ENCODE measurements at places on chromosomes 7 and 10. TPM values are rescaled to one million over a fixed set of nuclear protein-coding genes. Genes with fewer than 3 reads are reported as not detected.

DNA sequence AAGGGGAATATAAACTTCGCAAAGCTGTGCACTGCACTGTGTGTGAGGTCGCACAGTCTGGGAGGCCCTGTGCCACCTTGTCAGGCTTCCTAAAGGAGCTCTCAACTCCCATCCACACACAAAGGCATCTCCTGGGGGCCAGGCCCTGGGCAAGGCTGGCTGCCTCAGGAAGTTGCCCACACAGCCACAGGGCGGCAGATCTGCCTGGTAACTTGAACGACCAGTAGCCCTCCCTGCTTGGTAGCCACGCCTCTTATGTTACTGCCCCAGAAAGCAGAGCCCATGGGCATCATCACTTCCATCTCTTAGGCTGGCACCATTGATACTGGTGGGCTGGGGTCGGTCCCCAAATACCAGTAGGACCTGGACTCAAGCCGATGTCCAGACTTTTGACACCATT, 82.8 kb downstream of the HECW1 start:
- H3K27me3 ChIP-seq, result peaks cover 82% of the 10 kb centered on the region
- H3K4me1 ChIP-seq, result no peaks in the 10 kb centered on the region
- no peak overlapping the region for H3K4me3 ChIP-seq
- H3K36me3 ChIP-seq, result no peaks in the 10 kb centered on the region
- no peak for DNase-seq

DNA sequence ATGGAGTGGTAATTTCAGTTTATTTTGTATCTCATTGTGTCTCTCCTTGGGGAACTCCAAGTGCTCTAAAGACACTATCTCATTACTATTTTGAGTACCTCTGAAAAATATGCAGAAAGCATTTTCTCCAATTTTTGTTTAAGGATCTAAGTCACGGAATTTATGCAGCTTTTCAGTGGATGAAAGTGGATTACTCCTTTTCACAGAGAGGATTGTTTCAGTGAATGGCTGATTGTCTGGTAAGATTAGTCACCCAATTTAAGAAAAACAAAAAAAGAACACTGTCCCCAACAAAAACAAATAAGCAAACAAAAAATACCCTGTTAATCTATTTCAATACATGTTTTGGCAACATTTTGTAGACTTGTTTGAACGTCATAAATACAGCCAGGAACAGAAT, 338.3 kb upstream of the TEX47 start:
- H3K4me1 ChIP-seq, result no peaks in the 10 kb centered on the region
- H3K4me3 ChIP-seq, result no peak overlapping the region
- DNase-seq, result no peak
- H3K36me3 ChIP-seq, result no peaks in the 10 kb centered on the region
- H3K27ac ChIP-seq, result no peak overlapping the region

DNA sequence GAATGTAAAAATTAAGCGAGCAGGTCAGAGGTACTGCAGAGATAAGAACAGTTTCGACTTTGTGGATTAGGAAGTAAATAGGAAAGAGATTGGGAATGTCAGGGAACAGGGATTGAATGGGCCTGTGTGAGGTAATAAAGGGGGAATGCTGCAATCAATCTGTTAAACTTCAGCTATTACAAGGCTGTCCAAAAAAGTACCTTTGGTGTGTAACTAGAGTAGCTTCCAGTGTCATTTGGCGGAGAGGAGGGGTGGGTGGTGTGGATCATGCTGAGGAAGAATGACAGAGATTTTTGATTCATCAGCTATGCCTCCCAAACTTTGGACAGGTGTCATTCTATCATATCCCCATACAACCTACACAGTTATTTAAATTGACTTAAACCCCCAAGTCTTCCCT, 128.2 kb upstream of the RHEB start:
- peaks cover 19% of the 10 kb centered on the region for H3K4me1 ChIP-seq

- no peak overlapping the region for H3K27ac ChIP-seq
- no peaks in the 10 kb centered on the region for H3K4me1 ChIP-seq
- no peak overlapping the region for H3K4me3 ChIP-seq
- H3K27me3 ChIP-seq, result no peaks in the 10 kb centered on the region
- H3K36me3 ChIP-seq, result no peaks in the 10 kb centered on the region
- no peak for DNase-seq
Observed at GRCh38 chr10:13224210-13224995, 9.8 kb downstream of the UCMA start.

The H2BK1 gene
- total RNA-seq, result not detected

- no peak for DNase-seq
- no peaks in the 10 kb centered on the region for H3K27me3 ChIP-seq
- H3K27ac ChIP-seq, result no peak overlapping the region
- 0 out of 2 replicates have a peak, but pooled peaks cover 6% of the 10 kb centered on the region for H3K4me1 ChIP-seq
- no peaks in the 10 kb centered on the region for H3K36me3 ChIP-seq
- no peak overlapping the region for H3K4me3 ChIP-seq
Observed at GRCh38 chr7:139153832-139154231, 44.3 kb upstream of the ZC3HAV1 start.

The C10orf67 gene
- 1.3 TPM for total RNA-seq

DNA sequence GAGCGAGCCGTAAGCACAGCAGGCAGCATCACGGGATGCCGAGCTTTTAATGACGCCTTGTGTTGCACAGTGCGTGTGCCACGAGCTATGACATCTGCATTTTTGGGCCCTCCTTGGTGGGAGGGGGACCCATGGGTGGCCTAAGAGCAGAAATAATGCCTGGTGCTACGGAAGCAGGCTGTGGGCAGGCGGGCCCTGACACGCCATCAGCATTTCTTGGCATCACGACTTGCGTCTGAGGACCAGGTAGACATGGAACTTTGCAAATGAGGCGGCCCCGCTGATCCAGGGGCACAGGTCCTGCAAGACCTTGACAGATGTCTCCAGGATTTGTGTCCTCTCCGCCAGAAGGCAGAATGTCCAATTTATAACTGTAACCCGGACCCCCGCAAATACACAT, 117.8 kb upstream of the RNF32 start:
- H3K27me3 ChIP-seq, result peaks cover 96% of the 10 kb centered on the region
- no peak overlapping the region for H3K4me3 ChIP-seq
- no peaks in the 10 kb centered on the region for H3K36me3 ChIP-seq
- no peak for DNase-seq
- H3K27ac ChIP-seq, result no peak overlapping the region

The LLCFC1 gene
- not detected for total RNA-seq

DNA sequence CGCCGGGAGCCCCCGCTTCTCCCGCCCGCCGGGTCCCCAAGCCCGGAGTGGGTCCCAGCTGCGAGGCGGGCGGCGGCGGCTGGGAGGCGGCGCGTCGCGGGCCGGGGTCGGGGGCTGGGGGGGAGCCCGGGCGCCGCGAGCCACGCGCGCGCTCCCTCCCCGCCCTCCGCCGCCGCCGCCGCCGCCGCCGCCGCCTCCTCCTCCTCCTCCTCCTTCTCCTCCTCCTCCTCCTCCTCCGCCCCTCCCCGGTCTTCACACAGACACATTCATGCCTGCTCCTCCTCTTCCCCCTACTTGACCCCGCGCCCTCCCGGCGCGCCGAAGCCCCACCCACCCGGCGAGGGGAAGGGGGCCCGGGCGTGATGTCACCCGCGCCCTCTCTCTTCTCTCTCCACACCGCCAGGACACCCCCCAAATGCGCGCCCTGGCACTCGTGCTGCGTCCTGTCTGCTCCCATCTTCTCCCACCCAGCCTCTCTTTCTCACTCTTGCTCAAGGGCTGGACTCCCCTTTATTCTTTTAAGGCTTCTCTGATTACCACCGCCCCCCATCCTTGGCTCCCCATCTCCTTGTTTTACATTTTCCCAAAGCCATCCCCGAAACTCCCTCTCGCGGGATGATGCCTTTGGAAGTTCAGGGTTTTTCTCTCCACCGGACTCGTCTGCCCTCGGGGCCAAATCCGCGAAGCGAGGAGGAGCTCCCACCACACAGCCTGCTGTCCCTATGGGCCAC, 967 bp upstream of the GLI3 start:
- no peak overlapping the region for H3K4me3 ChIP-seq
- H3K4me1 ChIP-seq, result no peaks in the 10 kb centered on the region
- no peaks in the 10 kb centered on the region for H3K36me3 ChIP-seq
- no peak overlapping the region for H3K27ac ChIP-seq
- peaks cover 61% of the 10 kb centered on the region for H3K27me3 ChIP-seq
- DNase-seq, result no peak

DNA sequence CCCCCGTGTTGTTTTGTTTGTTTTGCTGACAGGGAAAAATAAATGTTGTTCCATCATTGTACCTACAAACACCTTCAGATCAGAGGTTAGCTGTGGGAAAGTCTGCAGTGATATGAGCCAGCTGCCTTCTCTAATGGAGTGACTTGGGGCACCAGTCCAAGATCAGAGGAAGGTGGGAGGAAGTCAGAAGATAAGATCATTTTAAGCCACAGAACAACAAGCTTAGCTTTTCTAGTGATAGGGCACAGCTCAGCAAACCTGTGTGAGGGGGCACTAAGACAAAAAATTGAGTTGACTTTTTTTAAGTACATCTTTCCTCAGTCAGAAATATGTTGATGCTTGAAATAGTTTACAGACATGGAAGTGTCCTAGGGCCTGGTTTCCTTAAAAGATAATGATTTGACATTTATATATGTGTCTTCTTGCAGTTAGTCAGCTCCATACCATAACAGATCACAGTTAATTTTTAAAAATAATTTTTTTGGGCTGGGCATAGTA, 240.3 kb upstream of the KAT6B start:
- H3K27me3 ChIP-seq, result no peaks in the 10 kb centered on the region
- no peak overlapping the region for H3K27ac ChIP-seq
- no peak overlapping the region for H3K4me3 ChIP-seq

GRCh38 chr7:28758186-28758585, 199.9 kb downstream of the TRIL start:
- H3K4me1 ChIP-seq, result no peaks in the 10 kb centered on the region

The DPYSL4 gene
- 4.8 TPM for total RNA-seq

GRCh38 chr7:44711528-44711927, 37.1 kb upstream of the ZMIZ2 start:
- H3K4me3 ChIP-seq, result no peak overlapping the region
- H3K4me1 ChIP-seq, result peaks cover 47% of the 10 kb centered on the region
- no peaks in the 10 kb centered on the region for H3K27me3 ChIP-seq
- DNase-seq, result no peak

- H3K4me1 ChIP-seq, result no peaks in the 10 kb centered on the region
- DNase-seq, result no peak
- no peaks in the 10 kb centered on the region for H3K36me3 ChIP-seq
- H3K27me3 ChIP-seq, result peaks cover 95% of the 10 kb centered on the region
Observed at GRCh38 chr7:311131-311680, 21.2 kb downstream of the FOXL3 start.

- DNase-seq, result no peak
- H3K4me3 ChIP-seq, result no peak overlapping the region
- no peaks in the 10 kb centered on the region for H3K27me3 ChIP-seq
- no peaks in the 10 kb centered on the region for H3K4me1 ChIP-seq
- H3K27ac ChIP-seq, result no peak overlapping the region
Observed at GRCh38 chr7:28144266-28144665, 36.3 kb downstream of the JAZF1 start.

- H3K27ac ChIP-seq, result no peak overlapping the region
- no peak overlapping the region for H3K4me3 ChIP-seq
- DNase-seq, result no peak
- H3K4me1 ChIP-seq, result no peaks in the 10 kb centered on the region
- no peaks in the 10 kb centered on the region for H3K27me3 ChIP-seq
Observed at GRCh38 chr10:112332022-112332421, 41.9 kb upstream of the ACSL5 start.

The TMEM130 gene
- 3.8 TPM for total RNA-seq

DNA sequence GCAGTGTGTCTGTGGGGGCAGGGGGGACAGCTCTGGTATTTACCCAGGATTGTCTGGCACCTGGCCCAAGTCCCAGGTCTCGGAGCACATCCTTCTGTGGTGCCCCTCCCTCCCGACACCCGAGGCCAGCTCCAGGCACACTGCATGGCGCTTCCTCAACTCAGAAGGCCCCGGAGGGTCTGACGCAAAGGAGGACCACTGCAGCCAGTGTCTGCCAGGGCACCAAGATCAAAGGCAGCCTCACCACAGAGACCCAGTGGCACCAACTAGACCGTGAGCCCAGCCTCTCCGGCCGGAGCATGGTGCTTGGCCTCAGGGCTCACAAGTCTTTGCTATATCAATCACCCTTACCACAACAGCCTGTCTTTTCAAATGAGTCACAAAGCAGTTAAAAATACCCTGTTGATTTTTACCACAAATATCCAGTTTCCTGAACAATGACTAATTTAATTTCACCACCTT, 99.3 kb upstream of the DDC start:
- peak overlapping the region; percentile 74 for H3K27ac ChIP-seq
- peak overlapping the region; percentile 7 for H3K4me3 ChIP-seq
- H3K36me3 ChIP-seq, result peaks cover 14% of the 10 kb centered on the region
- H3K27me3 ChIP-seq, result no peaks in the 10 kb centered on the region
- H3K4me1 ChIP-seq, result peaks cover 29% of the 10 kb centered on the region

The IQCE gene
- total RNA-seq, result 28.3 TPM

The ZNF804B gene
- total RNA-seq, result not detected

GRCh38 chr7:30193336-30193943, 58.7 kb downstream of the MTURN start:
- H3K36me3 ChIP-seq, result no peaks in the 10 kb centered on the region
- H3K4me1 ChIP-seq, result no peaks in the 10 kb centered on the region
- H3K27me3 ChIP-seq, result no peaks in the 10 kb centered on the region
- H3K27ac ChIP-seq, result no peak overlapping the region
- DNase-seq, result no peak

The NCAPG2 gene
- 124 TPM for total RNA-seq

The HOXA1 gene
- total RNA-seq, result 2.0 TPM

- H3K4me3 ChIP-seq, result no peak overlapping the region
- H3K27ac ChIP-seq, result no peak overlapping the region
- H3K27me3 ChIP-seq, result no peaks in the 10 kb centered on the region
- peak; percentile 51 for DNase-seq
- H3K4me1 ChIP-seq, result peaks cover 13% of the 10 kb centered on the region
Observed at GRCh38 chr10:79342811-79343561, 4.3 kb upstream of the PPIF start.

The SLC39A12 gene
- total RNA-seq, result not detected

The STEAP1B gene
- total RNA-seq, result 0.35 TPM

DNA sequence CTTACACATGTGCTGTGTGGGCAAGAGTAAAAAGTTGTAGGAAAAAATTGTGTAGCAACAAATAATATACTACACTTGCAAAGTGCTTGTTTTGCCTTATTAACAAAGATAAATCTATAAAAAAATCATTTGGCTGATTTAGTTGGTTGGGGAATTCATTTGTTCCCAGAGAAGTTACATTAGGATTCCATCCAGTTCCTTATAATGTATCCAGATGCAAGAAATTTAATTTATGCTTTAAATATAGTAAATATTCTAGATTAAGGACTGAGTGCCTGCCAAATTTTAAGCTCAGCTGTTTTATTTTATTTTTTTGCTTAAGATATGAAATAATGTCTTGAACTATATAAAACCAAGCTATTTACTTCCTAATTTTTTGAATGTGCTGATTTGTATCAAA, 1169.9 kb downstream of the NXPH1 start:
- no peak overlapping the region for H3K27ac ChIP-seq
- no peaks in the 10 kb centered on the region for H3K4me1 ChIP-seq
- no peaks in the 10 kb centered on the region for H3K27me3 ChIP-seq
- no peak for DNase-seq
- no peak overlapping the region for H3K4me3 ChIP-seq

DNA sequence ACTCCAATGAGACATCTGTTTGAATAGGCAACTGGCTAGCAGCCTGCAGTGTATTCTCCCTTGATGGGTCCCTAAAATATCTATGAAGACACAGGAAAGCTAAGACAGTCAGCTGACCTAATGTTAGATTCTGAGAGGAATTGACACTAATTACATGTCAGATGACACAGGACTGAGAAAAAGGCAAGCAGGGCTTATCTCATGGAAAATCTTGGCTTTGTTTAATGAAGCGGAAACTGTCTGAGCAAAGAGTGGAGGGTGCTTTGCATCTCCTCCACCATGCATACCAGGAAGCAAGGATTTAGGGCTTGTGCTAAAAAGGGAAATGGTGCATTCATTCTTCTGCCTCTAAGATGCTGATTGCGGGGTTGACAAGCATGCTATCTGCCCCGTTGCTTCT, 135.5 kb upstream of the GLI3 start:
- no peak overlapping the region for H3K27ac ChIP-seq
- no peaks in the 10 kb centered on the region for H3K27me3 ChIP-seq
- no peaks in the 10 kb centered on the region for H3K4me1 ChIP-seq
- DNase-seq, result no peak
- no peaks in the 10 kb centered on the region for H3K36me3 ChIP-seq

Measured in PC-9 (cell line).